ENCODE measurements at places on chromosomes 4 and X. TPM values are rescaled to one million over a fixed set of nuclear protein-coding genes. Genes with fewer than 3 reads are reported as not detected.

PPM1K gene
- 10.4 TPM for total RNA-seq

ADH1B gene
- total RNA-seq: 2,315 TPM

ERAS gene
- not detected for total RNA-seq

SHISA3 gene
- 0.48 TPM for total RNA-seq

MAGEA11 gene
- not detected for total RNA-seq

BGN gene
- 72.1 TPM for total RNA-seq

LDOC1 gene
- 13.2 TPM for total RNA-seq
